ENCODE measurements at places on chromosomes 1 and 21.

- DNase-seq = peak; percentile 58
Measured at GRCh38 chr1:212980123-212980785, 29.9 kb downstream of the VASH2 start.

- no peak for DNase-seq
Measured at GRCh38 chr1:209815490-209815889, 9.5 kb upstream of the IRF6 start.

- DNase-seq = no peak
Measured at GRCh38 chr1:152537496-152537895, 23.2 kb downstream of the CRCT1 start.

DNA sequence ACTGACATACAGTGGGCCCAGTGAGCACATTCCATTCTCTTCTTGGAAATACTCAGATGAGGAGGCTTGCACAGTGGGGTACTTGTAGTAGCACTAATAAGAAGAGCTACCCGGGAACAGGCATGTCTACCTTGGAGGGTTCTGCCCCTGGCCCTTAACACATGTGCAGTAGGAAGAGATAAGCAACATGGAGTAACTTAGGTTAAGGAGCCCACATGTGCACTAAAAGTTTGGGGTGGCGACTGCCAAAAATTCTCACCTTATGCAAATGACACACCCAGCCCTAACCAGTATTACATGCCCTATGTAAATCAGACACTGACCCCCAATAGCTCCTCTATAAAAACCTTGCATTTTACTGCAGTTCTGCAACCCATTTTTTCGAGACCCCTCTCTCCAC is 1313.3 kb downstream of the KCNT2 start:
- no peak for DNase-seq

DNA sequence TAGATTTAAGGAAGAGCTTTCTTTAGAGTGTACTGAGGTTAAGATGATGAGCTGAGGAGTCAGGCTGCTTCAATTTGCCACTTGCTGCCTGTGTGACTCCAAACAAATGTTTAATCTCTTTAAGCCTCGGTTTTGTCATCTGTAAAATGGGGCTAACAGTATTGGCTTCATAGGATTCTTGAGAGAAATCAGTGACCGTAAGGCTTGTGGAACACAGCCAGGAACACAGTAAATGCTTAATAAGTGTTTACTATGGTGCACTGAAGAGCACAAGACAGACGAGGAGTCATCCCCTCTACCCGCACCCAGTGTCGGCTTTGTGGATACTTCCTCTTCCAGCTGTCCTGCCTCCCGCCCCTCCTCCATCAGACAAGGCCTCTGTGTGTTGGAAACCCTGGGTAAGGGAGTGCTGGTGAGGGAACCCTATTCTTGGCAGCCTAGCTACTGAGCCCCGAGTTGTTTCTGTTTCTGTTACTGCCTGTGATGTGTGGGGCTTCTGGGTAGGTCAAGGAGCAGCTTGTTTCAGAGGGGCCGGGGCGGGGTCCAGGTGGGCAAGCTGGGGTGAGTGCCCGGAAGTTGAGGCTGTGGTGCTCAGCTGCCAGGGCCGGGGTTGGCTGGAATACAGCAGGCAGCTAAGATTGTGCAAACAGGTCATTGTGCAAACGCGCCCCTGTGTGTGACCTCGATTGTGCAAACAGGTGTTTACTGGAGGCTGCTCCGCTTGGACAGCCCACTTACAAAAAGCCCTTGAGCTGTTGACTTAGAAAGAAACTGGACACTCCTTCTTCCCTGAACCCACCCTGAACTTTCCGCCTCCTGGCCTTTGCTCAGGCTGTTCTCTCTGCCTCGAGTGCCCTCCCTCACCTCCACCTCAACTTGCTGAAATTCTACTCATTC is 4.0 kb upstream of the CSF3R start:
- DNase-seq = no peak
